ENCODE measurements at places on chromosomes 1 and 21.

DNA sequence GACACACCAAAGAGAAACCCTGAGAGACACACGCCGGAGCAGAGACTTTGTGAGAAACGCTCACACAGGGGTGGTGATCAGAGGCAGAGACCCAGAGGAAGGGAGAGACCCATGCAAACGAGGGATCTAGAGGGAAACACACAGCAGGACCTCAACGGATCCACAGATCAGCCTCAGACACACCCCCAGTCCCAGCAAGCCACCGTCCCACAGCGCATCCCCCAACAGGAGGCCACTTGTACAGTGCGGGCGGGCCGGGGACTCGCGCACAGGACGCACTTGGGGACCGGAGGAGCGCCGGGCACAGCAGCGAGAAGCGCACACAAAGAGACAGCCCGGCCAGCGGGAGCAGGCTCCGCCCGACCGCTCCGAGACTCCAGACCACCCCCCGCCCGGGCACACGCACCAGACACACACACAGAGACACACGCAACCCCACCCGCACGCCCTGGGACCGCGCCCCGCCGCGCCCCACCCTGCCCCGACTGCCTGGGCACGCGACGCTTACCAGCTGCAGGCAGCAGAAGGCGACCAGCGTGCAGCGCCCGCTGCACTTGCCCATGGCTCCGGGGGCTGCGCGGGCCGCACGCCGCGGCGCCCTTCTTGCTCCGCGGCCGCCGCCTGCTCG, 587 bp downstream of the NKAIN1 start:
- no peak for DNase-seq

DNA sequence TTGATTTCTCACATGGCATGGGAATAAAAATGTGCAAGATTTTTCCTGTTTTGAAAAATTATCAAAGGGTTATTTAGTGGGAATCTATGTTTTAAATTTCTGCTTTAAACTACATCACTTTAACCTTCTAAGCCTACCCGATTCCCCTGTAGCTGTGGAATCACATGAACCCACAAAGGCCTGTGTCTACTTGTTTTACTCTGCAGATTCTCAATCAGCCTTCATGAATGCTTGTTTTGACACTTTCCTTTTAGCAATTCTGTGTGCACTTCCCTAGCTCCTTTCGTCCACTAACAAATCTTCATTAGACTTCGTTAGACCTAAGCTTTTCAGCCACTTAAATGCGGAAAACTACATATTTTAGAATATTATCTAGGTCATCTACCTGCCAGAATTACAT, 56.0 kb upstream of the C1orf21 start:
- no peak for DNase-seq

DNA sequence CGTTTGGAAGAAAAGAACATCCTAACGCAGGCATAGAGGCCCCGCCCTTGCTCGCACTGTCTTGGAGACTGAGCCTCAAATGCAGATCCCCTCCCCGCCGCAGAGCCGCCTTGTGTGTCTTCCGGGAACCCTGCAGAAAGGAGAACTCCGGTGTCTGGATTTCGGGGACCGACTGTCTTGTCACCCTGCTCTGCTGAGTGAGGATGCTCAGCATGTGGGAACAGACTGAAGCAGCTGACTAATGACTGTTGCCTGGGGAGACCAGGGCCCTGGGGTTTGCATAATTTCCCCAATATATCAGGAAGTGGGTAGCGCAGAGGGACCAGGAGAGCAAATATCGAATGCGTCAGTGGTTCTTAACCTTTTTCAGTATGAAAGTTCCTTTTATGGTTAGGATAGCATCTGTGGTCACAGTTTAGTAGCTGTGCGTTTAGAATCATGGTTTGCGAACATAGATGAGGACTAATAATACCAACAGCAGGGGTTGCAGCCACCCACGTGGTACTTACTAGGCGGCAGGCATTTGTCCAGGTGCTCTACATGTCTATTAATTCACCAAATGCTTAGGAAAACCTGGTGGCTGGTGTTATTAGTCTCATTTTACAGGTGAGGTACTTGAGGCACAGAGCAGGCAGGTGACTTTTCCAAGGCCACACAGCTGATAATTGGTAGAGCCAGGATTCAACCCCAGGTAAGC, 14.3 kb downstream of the GPR137B start:
- DNase-seq: no peak

- DNase-seq: no peak
Observed at GRCh38 chr1:158952416-158952815, 21.1 kb downstream of the PYHIN1 start.

DNA sequence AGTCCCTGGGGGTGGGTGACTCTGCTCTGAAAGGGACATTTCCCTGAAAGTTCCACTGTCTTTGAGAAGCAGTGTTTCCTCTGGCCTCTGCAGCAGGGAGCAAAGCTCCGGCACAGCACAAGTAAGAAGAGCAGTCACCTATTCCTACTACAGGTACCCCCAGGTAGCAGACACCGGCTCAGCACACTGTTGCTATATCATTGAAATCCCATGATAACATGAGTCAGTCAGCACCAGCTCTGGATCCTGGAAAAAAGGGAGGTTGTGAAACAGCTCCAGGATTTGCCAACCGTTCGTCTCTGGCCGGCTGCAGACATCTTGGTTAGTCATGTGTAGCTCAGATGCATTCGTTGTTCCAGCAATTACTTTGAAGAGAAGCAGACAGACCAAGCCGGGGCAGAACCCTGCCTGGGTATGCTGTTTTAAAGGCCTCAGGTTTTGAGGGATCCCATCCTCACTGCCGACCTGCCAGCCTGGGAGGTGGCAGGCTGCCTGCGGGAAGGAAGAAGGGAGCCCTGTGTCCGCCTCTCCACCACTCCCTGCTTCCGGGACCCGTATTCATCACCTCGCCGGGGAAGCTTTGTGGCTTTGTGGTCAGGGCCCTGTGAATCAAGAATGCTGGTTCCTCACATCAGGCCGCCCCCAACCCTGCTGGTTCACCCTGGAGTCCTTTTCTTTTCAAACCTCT, 139.2 kb downstream of the CLIC6 start:
- peak; percentile 24 for DNase-seq

All from activated CD4-positive, alpha-beta T cell treated with anti-CD3 and anti-CD28 coated beads, Interleukin-2, amount 50 U/mL, for 24 hours (primary cell).